T-helper 1 cell (primary cell): ENCODE measurements at places on chromosomes 2 and 18.

DNA sequence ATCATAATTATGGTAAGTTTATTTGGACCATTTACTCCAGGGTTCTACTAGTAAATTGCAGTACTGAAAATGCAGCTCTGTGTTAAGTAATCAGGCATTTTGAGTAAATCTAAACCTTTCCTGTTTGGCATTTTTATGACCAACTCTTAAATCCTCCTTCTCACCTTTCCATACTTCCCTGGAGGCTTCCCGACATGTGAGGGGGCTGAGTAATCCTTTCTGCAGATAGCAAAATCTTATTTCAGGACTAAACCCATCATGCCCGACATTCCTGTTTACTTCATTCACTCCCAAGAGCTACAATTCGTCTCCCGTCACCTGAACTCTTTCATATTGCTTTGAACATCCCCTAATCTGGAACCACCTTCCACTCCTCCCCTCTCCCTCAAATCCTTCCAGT lies 296.6 kb downstream of the IKZF2 start:
- no peak for DNase-seq

DNA sequence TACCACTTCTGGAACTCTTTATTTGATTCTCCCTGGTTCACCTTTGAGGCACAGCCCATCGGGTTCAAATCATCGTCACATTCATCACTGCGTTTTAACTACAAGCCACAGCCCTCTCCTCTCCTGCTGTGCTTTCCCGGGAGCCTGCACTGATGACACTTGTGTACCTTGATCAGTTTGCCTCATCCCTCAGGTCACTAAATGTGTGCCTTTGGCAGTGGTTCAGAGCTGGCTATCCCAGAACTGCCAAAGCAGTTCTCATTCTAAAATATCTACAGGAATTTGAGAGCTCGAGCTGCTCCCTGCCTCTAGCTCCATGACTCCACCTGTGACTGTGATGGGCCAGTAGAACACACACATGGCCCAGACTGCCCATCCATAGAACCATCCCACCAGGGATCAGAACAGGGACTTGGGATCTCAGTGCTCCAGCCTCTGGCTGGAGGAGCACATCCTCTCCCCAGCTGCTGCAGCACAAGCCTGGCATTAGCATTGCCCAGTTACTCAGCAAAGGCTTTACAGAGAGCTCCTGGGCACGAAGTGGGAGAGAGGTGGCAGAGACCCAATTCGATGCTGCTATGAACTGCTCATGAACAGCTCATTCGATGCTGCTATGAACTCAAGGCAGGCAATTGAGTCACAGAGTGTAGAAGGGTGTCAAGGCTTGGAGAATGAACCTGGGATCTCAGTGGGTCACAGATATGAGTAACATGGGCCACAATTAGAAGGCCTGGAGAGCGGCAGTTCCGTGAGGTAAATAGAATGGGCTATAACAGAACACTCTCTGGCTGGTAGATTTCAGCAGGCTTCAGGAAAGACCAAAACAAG lies 41.9 kb downstream of the EVA1A start:
- no peak for DNase-seq

GRCh38 chr2:9112079-9112721 lies 94.4 kb upstream of the ASAP2 start:
- DNase-seq: no peak

- no peak for DNase-seq
Measured at GRCh38 chr2:102622646-102623045, 3.3 kb downstream of the SLC9A2 start.

GRCh38 chr2:119464981-119465380 lies 33.3 kb downstream of the TMEM37 start:
- DNase-seq: no peak

- no peak for DNase-seq
Measured at GRCh38 chr2:95106081-95106480, 15.5 kb downstream of the MRPS5 start.

DNA sequence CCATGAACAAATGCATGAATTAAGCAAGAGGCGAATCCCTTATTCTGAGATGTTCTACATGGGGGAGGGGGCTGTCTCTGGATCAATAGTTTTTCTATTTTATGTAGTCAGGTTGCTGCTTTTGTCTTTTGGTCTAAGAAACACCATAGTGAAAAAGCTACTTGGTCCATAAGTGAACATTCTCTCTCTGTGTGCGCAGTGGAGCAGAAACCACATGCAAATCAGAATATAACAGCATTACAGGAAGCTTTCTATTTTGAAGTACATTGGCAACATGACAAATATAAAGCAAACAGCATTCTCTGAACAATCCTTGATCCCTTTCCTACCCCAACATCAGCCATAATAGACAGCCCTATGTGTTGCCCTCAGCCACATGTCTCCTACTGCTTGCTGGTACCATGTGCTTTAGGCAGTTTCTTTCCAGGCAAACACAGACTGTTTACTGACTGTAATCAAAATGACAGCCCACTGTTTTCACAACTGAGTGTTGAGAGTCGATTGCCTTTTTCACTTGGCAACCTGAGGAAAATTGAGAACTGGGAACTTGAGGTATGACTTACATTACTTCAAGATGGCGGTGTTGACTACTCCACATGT lies 10.6 kb downstream of the SCN3A start:
- no peak for DNase-seq

- DNase-seq: no peak
Measured at GRCh38 chr18:6504605-6505497, 90.1 kb upstream of the L3MBTL4 start.

DNA sequence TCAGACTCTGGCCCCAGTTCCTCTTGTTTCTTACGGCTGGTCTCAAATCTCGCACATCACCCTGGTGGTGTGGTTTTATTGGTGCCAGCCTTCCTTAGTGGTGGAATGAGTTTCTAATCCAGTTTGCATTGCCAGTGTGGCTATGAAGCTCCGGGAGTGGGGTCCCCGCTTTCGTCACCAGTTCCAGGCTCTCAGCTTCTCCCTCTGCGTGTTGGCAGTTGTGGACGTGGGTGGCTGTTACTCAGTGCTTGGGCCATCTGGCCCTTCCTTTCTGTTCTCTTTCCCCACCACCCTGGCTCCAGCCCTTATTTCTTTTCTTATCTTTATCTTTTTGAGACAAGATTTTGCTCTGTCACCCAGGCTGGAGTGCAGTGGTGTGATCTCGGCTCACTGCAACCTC lies 30.1 kb downstream of the EFR3B start:
- no peak for DNase-seq

DNA sequence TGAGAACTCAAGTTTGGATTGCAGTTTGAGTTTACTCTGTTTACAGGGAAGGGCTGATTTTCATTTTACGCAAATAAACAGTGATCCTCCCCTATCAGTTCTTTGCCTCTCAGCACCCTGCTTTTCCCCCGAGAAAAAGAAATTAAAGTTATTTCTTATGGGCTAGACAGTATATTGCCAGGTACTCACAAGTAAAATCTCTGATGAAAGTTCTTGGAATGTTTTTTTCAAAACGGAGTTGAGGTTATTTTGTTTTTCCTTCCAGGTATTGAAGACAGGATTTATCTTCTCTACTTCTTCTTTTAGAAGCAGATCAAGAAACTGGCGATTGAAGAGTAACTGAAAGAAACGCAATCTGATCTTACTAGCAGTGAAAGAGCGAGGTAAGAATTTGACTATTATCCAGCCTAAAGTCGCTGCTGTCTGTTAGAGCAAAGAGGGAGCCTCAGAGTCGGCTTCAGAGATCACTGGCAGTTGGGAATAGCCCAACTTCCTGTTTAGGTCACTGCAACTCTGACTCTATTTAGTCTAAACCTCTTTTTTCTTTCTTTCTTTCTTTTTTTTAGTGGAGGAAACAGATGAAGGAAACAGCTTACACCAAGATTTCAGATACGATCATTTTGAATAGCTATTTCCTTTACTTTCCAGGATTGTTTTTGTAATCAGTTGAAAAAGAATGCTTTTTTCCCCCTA lies at the start of gene TFPI:
Gene TFPI (minus strand): TSS at position 425 of the 693 bp plus-strand sequence. CDS start 50,667 bp downstream, outside the sequence.
- no peak for DNase-seq

- DNase-seq: peak; percentile 17
Measured at GRCh38 chr2:43576981-43577892, 18.6 kb downstream of the THADA start.

- no peak for DNase-seq
Measured at GRCh38 chr2:122132147-122132691, 376.8 kb downstream of the TSN start.

DNA sequence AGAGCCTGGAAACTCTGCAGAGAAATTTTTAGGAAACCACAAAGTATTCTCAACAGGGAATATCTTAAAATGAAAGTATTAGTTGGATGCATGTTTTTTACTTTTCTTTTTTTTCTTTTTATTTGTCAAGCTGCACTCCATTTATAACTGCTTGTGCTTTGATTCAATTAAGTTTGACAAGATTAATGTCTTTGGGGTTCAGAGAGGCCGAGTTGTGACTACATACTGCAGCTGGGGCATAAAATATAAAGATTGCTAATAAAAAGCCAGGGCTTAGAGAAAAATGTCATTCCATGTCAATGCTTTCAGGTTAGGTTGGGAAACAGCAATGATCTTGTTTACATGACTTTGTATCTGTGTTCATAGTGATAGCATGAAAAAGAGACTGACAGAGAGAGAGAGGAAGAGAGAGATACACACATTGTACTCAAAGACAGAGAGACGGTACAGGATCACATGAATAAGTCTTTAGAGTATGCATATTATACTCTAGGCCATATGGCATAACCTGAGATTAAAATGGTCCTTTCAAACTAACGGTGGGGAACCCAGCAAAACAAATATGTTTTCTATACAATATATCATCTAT lies 1022.3 kb upstream of the CNTNAP5 start:
- DNase-seq: no peak
